ENCODE measurements at places on chromosomes 11 and 22. TPM values are rescaled to one million over a fixed set of nuclear protein-coding genes. Genes with fewer than 3 reads are reported as not detected.

Gene CCDC73
- total RNA-seq = not detected

Gene ADORA2A
- 36.2 TPM for total RNA-seq

Gene NXPE4
- not detected for total RNA-seq

Gene OSBP
- 40.1 TPM for total RNA-seq

Gene DMC1
- total RNA-seq = 14.2 TPM

Gene KCNJ1
- total RNA-seq = not detected

Gene MS4A4E
- total RNA-seq = not detected

Gene ANKK1
- total RNA-seq = not detected

Gene CDC42EP2
- 3.0 TPM for total RNA-seq

Gene PATZ1
- 33.8 TPM for total RNA-seq

Gene FADD
- 44.4 TPM for total RNA-seq

Gene PRG3
- total RNA-seq = not detected

Gene SMC1B
- total RNA-seq = 0.59 TPM

Gene OR5P2
- total RNA-seq = not detected

Gene PHLDA2
- 26.7 TPM for total RNA-seq

Gene DDX25
- not detected for total RNA-seq
